ENCODE measurements at places on chromosomes 13 and 19. TPM values are rescaled to one million over a fixed set of nuclear protein-coding genes. Genes with fewer than 3 reads are reported as not detected.
A peak's percentile ranks its signal among the peaks of the same experiment; 100 is the strongest.

Gene KLK4
- total RNA-seq: not detected

Gene CD22
- total RNA-seq: 27.7 TPM

DNA sequence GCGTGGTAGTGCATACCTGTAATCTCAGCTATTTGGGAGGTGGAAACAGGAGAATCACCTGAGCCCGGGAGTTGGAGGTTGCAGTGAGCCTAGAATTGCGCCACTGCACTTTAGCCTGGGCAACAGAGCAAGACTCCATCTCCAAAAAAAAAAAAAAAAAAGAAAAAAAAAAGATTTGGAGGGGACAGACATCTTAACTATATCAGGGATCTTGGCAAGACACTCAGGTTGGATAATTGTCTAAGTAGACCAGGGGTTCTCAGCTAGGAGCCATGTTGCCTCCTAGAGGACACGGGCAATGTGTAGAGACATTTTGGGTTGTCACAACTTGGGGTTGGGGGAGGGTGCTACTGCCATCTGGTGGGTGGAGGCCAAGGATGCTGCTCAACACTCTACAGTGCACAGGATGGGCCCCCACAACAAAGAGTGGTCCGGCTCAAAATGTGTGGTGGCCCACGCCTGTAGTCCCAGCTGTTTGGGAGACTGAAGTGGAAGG lies 1.9 kb upstream of the ZNF580 start:
- DNase-seq: no peak
- H3K36me3 ChIP-seq: no peaks in the 10 kb centered on the region
- H3K27me3 ChIP-seq: no peaks in the 10 kb centered on the region
- H3K4me3 ChIP-seq: no peak overlapping the region
- no peak overlapping the region for H3K27ac ChIP-seq

GRCh38 chr19:6233827-6234511 lies 45.8 kb downstream of the MLLT1 start:
- H3K27ac ChIP-seq: peak overlapping the region; percentile 46
- no peak for DNase-seq

DNA sequence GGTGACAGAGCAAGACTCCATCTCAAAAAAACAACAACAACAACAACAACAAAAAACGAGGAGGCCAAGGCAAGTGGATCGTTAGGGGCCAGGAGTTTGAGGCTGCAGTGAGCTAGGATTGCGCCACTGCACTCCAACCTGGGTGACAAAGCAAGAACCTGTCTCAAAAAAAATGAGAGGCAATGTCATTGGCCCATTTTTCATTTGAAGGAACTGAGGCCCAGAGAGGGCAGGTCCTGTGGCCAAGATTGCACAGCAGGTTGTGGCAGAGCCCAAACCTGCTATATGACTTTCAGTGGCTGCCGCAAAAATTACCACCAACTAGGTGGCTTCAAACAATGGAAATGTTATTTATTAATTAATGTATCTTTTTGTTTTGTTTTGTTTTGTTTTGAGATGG lies 5.5 kb downstream of the PIK3R2 start:
- H3K36me3 ChIP-seq: no peaks in the 10 kb centered on the region
- no peaks in the 10 kb centered on the region for H3K27me3 ChIP-seq
- H3K4me3 ChIP-seq: no peak overlapping the region
- peaks cover 57% of the 10 kb centered on the region for H3K4me1 ChIP-seq

DNA sequence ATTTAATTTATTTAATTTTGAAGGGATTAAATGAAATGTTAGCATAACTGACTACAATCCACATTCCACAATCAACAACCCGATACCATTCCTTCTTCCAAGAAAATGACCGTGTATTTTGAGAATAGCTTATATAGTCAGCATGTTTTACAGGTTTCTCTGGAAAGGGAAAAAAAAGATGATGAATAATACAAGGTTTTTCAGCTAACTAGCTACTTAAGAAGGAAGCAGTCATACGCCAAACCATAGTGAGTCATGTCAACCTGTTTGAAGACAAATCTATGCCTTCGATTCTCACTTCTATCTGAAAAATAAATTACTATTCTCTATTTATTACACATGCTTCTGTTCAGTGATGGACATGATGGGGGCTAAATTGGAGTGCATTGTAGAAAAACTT lies 258.6 kb downstream of the EFNB2 start:
- DNase-seq: no peak
- H3K27me3 ChIP-seq: no peaks in the 10 kb centered on the region
- no peak overlapping the region for H3K4me3 ChIP-seq
- no peaks in the 10 kb centered on the region for H3K4me1 ChIP-seq

DNA sequence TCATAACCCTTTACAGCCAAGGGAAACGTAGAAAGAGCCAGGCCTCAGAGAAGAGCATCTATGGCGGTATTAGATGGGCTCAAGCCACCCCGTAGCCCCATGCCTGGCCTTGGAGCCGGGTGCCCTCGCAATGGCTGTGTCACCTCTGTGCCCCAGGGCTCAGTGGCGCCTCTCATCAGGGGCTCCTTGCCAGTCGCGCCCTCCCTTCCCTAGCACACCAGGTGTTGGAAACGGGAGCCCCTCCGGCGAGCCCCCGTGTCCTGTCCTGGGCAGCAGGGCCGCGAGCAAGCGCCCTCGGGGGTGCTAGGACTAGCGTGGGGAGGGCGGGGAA lies 453 bp downstream of the ZNF256 start:
- H3K4me3 ChIP-seq: peak overlapping the region; percentile 72
- peaks cover 17% of the 10 kb centered on the region for H3K36me3 ChIP-seq
- no peak for DNase-seq
- H3K27me3 ChIP-seq: no peaks in the 10 kb centered on the region
- peaks cover 8% of the 10 kb centered on the region for H3K4me1 ChIP-seq
